Memory B cell (primary cell): ENCODE measurements at places on chromosomes 5 and 9.
A peak's percentile ranks its signal among the peaks of the same experiment; 100 is the strongest.

- H3K27ac ChIP-seq = no peak overlapping the region
- H3K36me3 ChIP-seq = no peaks in the 10 kb centered on the region
- no peaks in the 10 kb centered on the region for H3K4me1 ChIP-seq
- DNase-seq = no peak
Observed at GRCh38 chr5:73638344-73639095, 12.5 kb downstream of the ARHGEF28 start.

GRCh38 chr5:5521478-5521877 is 99.0 kb downstream of the ICE1 start:
- peaks cover 4% of the 10 kb centered on the region for H3K4me1 ChIP-seq
- H3K36me3 ChIP-seq = peaks cover 2% of the 10 kb centered on the region
- H3K4me3 ChIP-seq = no peak overlapping the region
- H3K27me3 ChIP-seq = peaks cover 2% of the 10 kb centered on the region

DNA sequence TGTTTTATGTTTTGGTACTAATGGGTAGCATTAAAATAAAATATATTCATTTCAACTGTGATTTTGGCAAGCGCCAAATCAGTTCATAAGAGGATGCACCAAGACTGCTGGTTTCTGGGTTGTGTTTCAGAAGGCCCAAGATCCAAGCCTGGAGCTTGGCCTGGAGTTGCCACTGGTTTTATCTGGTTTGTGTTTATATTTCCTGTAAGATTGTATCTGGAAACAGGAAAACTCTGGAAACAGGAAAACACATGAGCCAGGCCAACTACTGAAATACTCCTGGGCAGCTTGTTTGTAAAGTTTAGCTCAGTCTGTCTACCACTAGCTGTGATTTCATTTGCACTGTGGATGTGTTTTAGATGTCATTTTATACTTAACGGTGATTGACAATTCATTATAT is 5.5 kb downstream of the FSTL4 start:
- no peaks in the 10 kb centered on the region for H3K36me3 ChIP-seq
- DNase-seq = no peak
- H3K4me1 ChIP-seq = no peaks in the 10 kb centered on the region
- no peak overlapping the region for H3K4me3 ChIP-seq

DNA sequence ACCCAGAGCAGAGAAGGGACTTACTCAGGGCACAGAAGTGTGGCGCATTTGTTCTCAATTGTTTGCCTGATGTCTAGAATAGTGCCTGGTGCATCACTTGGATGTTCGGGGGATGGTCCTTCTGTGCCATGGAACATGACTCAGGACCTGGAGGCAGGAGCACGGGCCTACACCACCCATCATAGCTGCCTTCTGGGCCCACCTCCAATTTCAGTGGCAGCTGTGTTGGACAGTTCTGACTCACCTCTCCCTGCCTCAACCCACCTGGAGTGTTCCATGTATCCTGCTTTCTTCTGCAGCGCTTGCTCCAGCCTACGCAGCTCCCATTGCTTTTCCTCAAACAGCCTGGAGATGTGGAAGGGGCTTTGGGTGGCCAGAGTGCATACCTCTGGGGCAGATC is 12.5 kb upstream of the CXCL14 start:
- H3K4me3 ChIP-seq = no peak overlapping the region
- H3K27me3 ChIP-seq = peaks cover 7% of the 10 kb centered on the region
- no peak overlapping the region for H3K27ac ChIP-seq
- DNase-seq = no peak
- peaks cover 2% of the 10 kb centered on the region for H3K4me1 ChIP-seq
- H3K36me3 ChIP-seq = no peaks in the 10 kb centered on the region

DNA sequence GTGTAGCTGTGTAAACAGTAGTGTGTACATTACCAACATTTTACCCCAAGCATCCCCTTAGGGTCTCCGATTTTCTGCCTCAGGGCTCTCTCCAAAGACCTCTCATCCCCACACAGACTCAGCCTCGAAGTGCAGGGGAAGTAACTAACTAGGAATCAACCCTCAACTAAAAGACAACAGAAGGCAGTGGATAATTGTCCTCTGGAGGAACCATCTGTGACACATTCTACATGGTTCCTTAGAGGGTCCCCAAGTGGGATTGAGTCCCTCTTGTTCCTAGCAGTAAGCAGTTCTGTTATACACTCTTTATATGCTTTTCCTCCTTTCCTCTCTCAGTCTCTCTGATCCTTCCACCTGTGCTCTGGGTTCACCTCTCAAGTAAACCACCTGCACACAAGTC is 157.2 kb downstream of the SV2C start:
- no peak for DNase-seq
- H3K4me3 ChIP-seq = no peak overlapping the region
- no peak overlapping the region for H3K27ac ChIP-seq

DNA sequence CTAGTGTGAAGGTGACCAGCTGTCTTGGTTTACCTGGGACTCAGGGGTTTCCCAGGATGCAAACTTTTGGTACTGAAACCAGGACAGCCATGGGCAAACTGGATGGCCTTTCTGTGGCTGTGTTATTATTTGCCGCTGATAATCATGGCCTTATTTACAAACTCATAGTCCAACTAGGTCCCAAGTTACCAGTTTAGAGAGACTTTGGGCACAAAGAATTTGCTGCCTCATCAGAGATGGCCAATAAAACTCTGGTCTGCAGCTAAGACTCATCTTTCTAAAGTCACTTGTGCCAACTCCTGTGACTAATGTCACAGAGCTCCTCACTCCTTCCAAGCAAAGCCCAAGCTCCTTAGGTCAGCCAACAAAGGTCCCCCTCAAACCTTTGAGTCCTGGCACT is 47.5 kb upstream of the PLPP6 start:
- no peak for DNase-seq
- no peaks in the 10 kb centered on the region for H3K4me1 ChIP-seq
- H3K27me3 ChIP-seq = peaks cover 3% of the 10 kb centered on the region
- H3K4me3 ChIP-seq = no peak overlapping the region

GRCh38 chr9:114852050-114852594 is 46.3 kb upstream of the TNFSF15 start:
- no peak for DNase-seq
- H3K27ac ChIP-seq = no peak overlapping the region

DNA sequence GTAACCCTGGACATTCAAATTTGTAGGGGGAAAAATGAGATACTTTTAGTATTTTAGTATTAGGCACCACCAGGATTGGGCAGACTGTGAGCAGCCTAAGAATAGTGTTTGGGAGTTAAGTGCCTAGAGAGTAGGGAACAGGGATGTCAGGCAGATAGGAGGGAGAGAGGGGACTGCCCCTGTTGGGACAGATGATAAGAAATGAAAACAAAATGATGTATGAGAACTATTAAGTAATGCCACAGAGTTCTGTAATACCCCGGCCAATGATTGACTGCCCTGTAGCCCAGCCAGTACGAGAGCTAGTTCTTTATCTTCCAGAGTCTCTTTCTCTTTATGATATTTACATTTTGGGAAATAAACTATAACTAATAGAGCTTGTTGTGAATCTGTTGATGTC is 24.4 kb downstream of the ARHGAP26 start:
- no peak for DNase-seq
- no peaks in the 10 kb centered on the region for H3K27me3 ChIP-seq
- H3K4me1 ChIP-seq = peaks cover 39% of the 10 kb centered on the region
- H3K4me3 ChIP-seq = no peak overlapping the region
- H3K36me3 ChIP-seq = no peaks in the 10 kb centered on the region

- peaks cover 3% of the 10 kb centered on the region for H3K27me3 ChIP-seq
- H3K4me1 ChIP-seq = peaks cover 6% of the 10 kb centered on the region
- H3K4me3 ChIP-seq = no peak overlapping the region
Observed at GRCh38 chr5:5617024-5617423, 194.5 kb downstream of the ICE1 start.

- H3K27me3 ChIP-seq = peaks cover 2% of the 10 kb centered on the region
- peak within 1 kb of the TSS; percentile 54 for H3K4me3 ChIP-seq
- H3K36me3 ChIP-seq = no peaks in the 10 kb centered on the region
- DNase-seq = peak; percentile 55
- peaks cover 22% of the 10 kb centered on the region for H3K4me1 ChIP-seq
Observed at GRCh38 chr9:136996361-136997292, at the start of gene CLIC3. CLIC3 (minus strand) TSS chr9:136996568; CDS start chr9:136996543, 25 bp downstream.

- H3K36me3 ChIP-seq = no peaks in the 10 kb centered on the region
- H3K4me3 ChIP-seq = no peak overlapping the region
- no peaks in the 10 kb centered on the region for H3K27me3 ChIP-seq
Observed at GRCh38 chr9:94870793-94871558, 144.5 kb downstream of the AOPEP start.

- H3K4me3 ChIP-seq = no peak overlapping the region
- no peaks in the 10 kb centered on the region for H3K4me1 ChIP-seq
- H3K27ac ChIP-seq = no peak overlapping the region
- DNase-seq = no peak
- no peaks in the 10 kb centered on the region for H3K27me3 ChIP-seq
Observed at GRCh38 chr9:109035684-109036423, 22.6 kb upstream of the CTNNAL1 start.

DNA sequence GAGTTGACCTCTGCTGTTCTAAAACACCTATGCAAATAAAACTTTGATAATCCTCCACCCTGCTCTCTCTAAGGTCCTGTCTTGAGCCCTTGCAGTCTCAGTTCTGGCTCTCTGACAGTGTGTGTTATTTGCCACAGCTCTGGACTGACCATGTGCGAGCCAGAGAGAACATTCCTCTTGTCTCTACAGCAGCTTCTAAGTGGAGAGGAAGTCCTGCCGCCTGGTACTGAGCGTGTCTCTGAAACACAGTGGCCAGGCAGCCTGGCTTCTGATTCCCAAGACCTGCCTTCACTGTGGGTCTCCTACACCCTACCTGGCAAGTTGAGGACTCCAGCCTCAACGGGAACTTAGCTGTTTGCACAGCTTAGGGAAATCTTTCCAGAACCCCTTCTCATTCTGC is 61.6 kb downstream of the ENTREP1 start:
- DNase-seq = no peak
- H3K27me3 ChIP-seq = peaks cover 4% of the 10 kb centered on the region
- H3K36me3 ChIP-seq = no peaks in the 10 kb centered on the region
- H3K27ac ChIP-seq = no peak overlapping the region
- H3K4me3 ChIP-seq = no peak overlapping the region

GRCh38 chr9:115202960-115203751 is 85.2 kb upstream of the TNC start:
- no peak overlapping the region for H3K27ac ChIP-seq
- H3K4me3 ChIP-seq = no peak overlapping the region
- no peak for DNase-seq
- no peaks in the 10 kb centered on the region for H3K36me3 ChIP-seq
- peaks cover 14% of the 10 kb centered on the region for H3K4me1 ChIP-seq

DNA sequence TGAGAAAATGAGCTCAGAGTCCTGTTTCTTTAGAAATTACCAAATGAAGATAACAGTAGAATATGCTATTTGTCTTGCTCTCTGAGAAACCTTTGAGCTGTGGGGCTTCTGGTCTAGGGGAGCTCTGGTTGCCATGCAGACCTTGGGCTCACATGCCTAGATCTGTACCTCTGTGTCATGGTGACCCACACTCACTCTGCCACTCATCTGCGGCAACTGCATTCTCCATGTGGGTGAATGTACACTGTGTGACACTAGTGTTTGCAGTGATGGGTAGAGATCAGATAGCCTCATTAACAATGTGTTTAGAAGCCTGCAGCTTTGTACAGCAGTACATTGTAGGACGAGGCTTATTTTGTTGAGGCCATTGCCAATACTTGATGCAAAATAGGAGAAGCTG is 521.2 kb downstream of the CHSY3 start:
- no peaks in the 10 kb centered on the region for H3K36me3 ChIP-seq
- no peaks in the 10 kb centered on the region for H3K4me1 ChIP-seq
- DNase-seq = no peak
- H3K27me3 ChIP-seq = no peaks in the 10 kb centered on the region
- H3K27ac ChIP-seq = no peak overlapping the region
